CD4-positive, alpha-beta T cell treated with Interleukin-1 beta for 1 hour (primary cell): ENCODE measurements at places on chromosomes 1 and 21.

GRCh38 chr1:100565533-100565932 lies 27.6 kb downstream of the GPR88 start:
- DNase-seq: no peak

- no peak for DNase-seq
Measured at GRCh38 chr21:18411565-18411964, 8.0 kb upstream of the TMPRSS15 start.

GRCh38 chr1:218349348-218350034 lies 4.4 kb downstream of the TGFB2 start:
- DNase-seq: no peak

GRCh38 chr21:40658311-40658710 lies 188.6 kb downstream of the DSCAM start:
- DNase-seq: no peak

DNA sequence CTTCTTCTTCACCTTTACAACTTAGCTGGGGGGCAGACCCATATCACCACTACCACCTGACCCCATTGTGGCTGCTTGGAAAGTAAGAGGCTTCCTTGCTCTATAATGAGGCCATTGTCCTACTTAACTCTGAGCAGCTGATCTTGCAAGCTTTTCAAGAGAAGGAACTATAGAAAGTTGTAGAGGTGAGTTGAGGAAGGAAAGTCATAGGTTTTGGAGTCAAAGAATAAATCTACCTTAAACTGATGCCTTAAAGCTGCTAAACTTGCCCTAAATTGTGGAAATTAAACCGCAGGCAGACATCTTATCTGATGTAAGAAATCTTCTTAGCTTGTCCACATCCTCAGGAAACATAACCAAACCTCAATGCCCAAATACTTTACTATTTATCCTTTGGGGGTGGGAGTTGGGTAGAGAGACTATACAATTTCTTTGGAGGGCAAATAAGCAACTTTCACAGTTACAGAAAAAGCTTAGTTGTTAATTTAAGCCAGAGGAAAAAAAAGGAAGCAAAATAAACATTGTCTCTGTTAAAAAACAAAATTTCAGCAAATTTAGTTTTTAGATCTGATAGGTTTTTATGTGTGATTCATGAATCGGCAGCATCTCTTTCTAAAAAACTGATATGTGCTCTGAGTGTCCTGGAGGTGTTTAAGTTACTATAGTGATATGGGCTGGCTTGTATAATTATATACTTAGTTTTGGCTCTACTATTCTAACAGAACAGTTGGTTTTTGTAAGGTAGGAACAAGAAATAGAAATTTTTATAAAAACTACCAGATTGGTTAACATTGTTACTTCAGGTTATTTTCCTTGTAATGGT lies 4.7 kb downstream of the IL23R start:
- DNase-seq: no peak

GRCh38 chr21:35336534-35336933 lies 287.4 kb upstream of the RUNX1 start:
- DNase-seq: no peak

GRCh38 chr1:154808261-154808908 lies 61.7 kb downstream of the KCNN3 start:
- no peak for DNase-seq

- DNase-seq: peak; percentile 44
Measured at GRCh38 chr1:154352581-154353459, 27.5 kb downstream of the ATP8B2 start.

GRCh38 chr1:116179419-116179818 lies 68.2 kb downstream of the MAB21L3 start:
- DNase-seq: no peak

DNA sequence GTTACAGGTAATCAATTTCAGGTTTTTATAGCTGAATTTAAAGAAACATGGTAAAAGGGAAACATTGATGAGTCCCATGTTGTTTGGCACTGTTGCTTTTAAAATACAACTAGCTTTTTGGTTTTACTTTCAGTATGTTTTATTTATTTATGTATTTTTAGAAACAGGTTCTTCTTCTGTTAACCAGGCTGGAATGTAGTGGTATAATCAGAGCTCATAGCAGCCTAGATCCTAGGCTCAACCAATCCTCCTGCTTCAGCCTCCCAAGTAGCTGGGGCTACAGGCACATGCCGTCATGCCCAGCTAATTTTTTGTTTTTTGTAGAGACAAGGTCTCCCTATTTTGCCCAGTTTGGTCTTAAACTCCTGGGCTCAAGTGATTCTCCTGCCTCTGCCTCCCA lies 50.4 kb downstream of the CTTNBP2NL start:
- no peak for DNase-seq

- no peak for DNase-seq
Measured at GRCh38 chr1:147509786-147510395, 31.4 kb upstream of the BCL9 start.

GRCh38 chr1:24048205-24048869 lies 63.6 kb downstream of the MYOM3 start:
- DNase-seq: no peak

DNA sequence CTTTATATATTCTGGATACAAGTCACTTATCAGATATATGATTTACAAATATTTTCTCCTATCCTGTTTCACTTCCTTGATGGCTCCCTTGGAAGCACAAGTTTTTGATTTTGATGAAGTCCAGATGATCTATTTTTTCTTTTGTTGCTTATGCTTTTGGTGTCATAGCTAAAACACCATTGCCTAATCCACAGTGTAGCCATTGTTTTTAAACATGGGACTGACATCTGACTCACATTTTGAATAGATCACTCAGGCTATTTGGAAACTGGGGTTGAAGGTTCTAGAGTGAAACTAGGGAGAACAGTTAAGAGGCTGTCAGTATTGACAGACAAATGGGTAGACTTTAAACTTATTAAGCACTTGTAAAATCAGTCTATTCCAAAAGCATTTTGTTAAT lies 16.6 kb downstream of the AK4 start:
- DNase-seq: no peak

DNA sequence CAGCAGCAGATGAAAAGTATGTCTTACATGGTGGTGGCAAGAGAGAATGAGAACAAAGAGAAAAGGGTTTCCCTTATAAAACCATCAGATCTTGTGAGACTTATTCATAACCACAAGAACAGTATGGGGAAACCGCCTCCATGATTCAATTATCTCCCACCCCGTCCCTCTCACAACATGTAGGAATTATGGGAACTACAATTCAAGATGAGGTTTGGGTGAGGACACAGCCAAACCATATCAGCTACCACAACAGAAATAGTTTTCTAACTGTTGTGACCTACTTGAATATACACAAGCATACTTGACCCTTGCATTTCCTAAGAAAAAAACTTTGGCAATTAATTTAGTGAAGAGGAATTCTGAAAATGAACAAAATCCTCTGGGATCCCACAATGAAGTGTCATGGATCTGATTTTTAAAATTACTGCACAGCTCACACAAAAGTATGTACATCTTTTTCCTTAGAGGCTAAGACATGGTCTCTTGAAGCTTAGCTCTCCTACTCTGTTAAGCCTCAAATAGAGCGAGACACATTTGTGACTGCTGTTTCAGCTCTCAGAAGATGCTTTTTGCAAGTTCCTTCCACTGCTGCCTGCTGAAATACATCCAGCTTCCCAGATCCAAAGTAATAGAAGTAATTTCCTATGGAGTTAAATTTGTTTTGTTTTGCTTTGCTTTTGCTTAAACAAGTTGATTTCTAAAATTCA lies 265.8 kb downstream of the DPYD start:
- no peak for DNase-seq

- DNase-seq: no peak
Measured at GRCh38 chr1:36284061-36284460, 22.1 kb upstream of the SH3D21 start.

- no peak for DNase-seq
Measured at GRCh38 chr1:2789986-2790581, 11.4 kb downstream of the TTC34 start.

GRCh38 chr1:235749755-235750300 lies 100.2 kb upstream of the GNG4 start:
- DNase-seq: no peak

- no peak for DNase-seq
Measured at GRCh38 chr1:24528744-24529143, 26.1 kb downstream of the RCAN3 start.

GRCh38 chr1:12019858-12020509 lies 686 bp downstream of the MIIP start:
- peak; percentile 18 for DNase-seq

GRCh38 chr21:44423941-44424607 lies 31.2 kb upstream of the LRRC3 start:
- DNase-seq: no peak

GRCh38 chr1:75083223-75083622 lies 51.0 kb upstream of the LHX8 start:
- no peak for DNase-seq

GRCh38 chr1:49225464-49225863 lies 448.8 kb upstream of the BEND5 start:
- no peak for DNase-seq

DNA sequence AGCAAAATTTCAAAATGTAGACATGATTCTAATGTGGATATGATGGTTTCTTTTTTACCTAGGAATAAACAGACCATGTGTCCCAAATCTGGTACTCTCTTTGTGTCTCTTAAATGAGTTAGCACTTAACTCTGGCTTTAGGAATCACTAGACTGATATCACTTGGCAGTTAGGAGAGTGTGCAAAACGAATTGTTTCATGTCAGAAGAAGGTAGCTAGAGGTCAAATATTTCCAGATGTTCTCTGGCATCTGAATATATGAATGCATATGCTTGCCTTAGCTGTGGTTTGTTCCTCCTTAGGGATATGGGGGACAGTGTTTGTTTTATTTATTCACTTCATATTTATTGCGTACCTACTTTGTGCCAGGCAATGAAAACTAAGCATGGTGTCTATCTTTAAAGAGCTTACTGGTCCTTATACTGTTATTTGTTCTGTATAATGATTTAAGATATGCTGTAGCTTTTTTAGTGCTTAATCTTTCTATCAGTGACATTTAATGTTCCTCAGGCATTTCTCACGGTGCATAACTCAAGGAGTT lies 65.2 kb downstream of the LRRC8C start:
- DNase-seq: no peak
